ENCODE measurements at places on chromosomes 16 and 17. TPM values are rescaled to one million over a fixed set of nuclear protein-coding genes. Genes with fewer than 3 reads are reported as not detected.

FNDC8 gene
- not detected for total RNA-seq

CCL4 gene
- not detected for total RNA-seq

ABCC3 gene
- 0.31 TPM for total RNA-seq

KCNJ12 gene
- total RNA-seq: 0.29 TPM

NT5M gene
- total RNA-seq: 6.6 TPM

HOXB6 gene
- total RNA-seq: not detected

TMC8 gene
- 1.9 TPM for total RNA-seq

CD300LB gene
- not detected for total RNA-seq

SCARF1 gene
- total RNA-seq: 2.1 TPM

CLEC19A gene
- 0.20 TPM for total RNA-seq

RAB34 gene
- total RNA-seq: 189 TPM

PLXDC1 gene
- total RNA-seq: 1.6 TPM

LYRM9 gene
- total RNA-seq: 3.2 TPM

SDR42E1 gene
- total RNA-seq: not detected

SLC38A8 gene
- total RNA-seq: not detected

ABI3 gene
- total RNA-seq: 2.4 TPM

CYGB gene
- total RNA-seq: 2.8 TPM

ACSM5 gene
- total RNA-seq: not detected

AXIN2 gene
- 35.6 TPM for total RNA-seq

NOD2 gene
- total RNA-seq: 0.17 TPM

CES5A gene
- not detected for total RNA-seq

NOTUM gene
- 2.1 TPM for total RNA-seq

PDE6G gene
- 5.7 TPM for total RNA-seq

SOX15 gene
- total RNA-seq: 7.7 TPM

CD300A gene
- not detected for total RNA-seq

CNTNAP4 gene
- not detected for total RNA-seq

CBX4 gene
- total RNA-seq: 6.2 TPM

KRT27 gene
- total RNA-seq: not detected

HES7 gene
- 0.33 TPM for total RNA-seq

CCL8 gene
- total RNA-seq: not detected

KRTAP9-2 gene
- not detected for total RNA-seq

TEX19 gene
- total RNA-seq: 1.4 TPM

CDR2 gene
- 33.4 TPM for total RNA-seq

WSB1 gene
- total RNA-seq: 173 TPM

EVPL gene
- 0.53 TPM for total RNA-seq

All from H9 (cell line).